ENCODE measurements at places on chromosomes 4 and X.
A peak's percentile ranks its signal among the peaks of the same experiment; 100 is the strongest.

GRCh38 chr4:26826721-26827120, 33.9 kb upstream of the STIM2 start:
- DNase-seq, result peak; percentile 84

GRCh38 chr4:85243857-85244256, 231.1 kb upstream of the ARHGAP24 start:
- no peak for DNase-seq

- DNase-seq, result no peak
Measured at GRCh38 chr4:105170711-105171110, 24.0 kb downstream of the TET2 start.

GRCh38 chrX:40746521-40746920, 11.2 kb upstream of the MED14 start:
- no peak for DNase-seq

- no peak for DNase-seq
Measured at GRCh38 chr4:47060561-47060960, 29.2 kb downstream of the GABRB1 start.

GRCh38 chr4:137819964-137820383, 287.7 kb upstream of the PCDH18 start:
- peak; percentile 5 for DNase-seq

- DNase-seq, result no peak
Measured at GRCh38 chr4:71239365-71239764, 99.5 kb upstream of the SLC4A4 start.

DNA sequence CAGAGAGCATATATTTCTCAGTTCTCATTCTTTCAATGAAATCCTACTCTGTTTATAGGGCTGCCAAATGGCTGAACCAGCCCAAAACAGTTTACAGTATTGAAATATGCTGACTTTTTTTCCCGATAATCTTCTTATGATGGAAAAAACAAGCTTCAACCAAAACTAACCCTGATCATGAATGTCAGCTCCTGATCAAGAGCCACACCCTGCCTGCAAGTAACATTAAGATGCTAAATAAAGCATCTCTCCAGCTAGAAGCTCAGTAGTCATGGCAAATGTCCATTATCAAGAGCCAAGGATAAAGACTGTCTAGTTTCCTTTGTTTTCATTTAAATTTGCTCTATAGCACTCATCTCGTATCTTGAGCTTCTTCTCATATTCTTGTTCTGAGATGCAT, 136.0 kb downstream of the ADAMTS3 start:
- DNase-seq, result no peak

DNA sequence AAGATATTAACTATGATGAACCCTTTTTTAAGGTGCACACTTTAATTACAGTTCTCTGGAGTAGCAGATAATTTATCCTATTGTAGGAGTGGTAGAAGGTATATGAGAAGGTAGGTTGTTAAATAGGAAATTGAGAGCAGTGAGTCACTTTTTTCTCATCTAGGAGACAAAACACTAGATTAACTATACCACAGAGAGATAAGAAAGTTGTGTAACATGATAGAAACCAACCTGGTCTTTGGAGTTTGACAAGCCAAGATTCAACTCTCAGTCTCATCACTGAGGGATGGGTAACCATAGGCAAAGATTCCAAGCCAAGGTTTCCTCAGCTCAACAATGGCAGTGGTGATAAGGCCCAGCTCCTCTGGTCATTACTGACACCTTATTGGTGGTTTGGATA, 104.0 kb downstream of the MAD2L1 start:
- DNase-seq, result no peak

DNA sequence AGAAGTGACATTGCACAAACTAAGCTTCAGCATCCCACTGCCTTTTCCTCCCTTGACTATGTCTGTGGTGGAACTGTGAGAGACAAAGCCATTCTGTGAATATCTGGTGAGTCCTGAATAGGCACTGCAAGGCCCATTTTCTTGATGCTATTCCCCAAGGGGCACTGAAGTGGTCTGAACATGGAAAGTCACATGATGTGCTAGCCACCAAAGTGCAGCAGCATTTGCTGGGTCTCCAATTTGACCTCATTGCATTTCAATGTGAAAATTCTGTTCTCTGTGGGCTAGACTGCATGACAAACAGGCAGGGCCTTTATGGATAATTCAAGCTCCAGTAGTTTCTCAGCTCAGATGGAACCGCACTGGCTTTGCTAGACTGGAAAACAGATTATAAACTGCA, 627.4 kb upstream of the BOD1L1 start:
- no peak for DNase-seq

- no peak for DNase-seq
Measured at GRCh38 chr4:62209757-62210485, 1009.8 kb downstream of the ADGRL3 start.

- DNase-seq, result no peak
Measured at GRCh38 chr4:186823989-186824388, 100.3 kb upstream of the FAT1 start.

DNA sequence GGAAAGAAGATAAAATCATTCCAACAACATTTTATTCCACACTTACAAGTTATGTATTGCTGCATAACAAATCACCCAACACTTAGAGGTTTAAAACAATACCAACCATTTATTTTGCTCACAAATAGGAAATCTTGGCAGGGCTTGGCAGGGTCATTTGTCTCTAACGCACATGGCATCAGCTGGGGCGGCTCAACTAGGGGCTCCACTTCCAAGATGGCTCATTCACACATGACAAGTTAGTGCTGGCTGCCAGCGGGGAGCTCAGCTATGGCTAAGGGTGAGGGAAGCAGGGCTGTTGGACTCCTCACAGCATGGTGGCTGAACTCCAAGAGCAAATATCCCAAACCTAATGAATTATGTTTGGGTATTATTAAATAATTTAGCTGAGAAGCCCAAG, 377.0 kb downstream of the ZNF674 start:
- DNase-seq, result no peak

- peak; percentile 19 for DNase-seq
Measured at GRCh38 chr4:80139671-80140070, 57.6 kb upstream of the PRDM8 start.
